ENCODE measurements at places on chromosomes 6 and 20.
A peak's percentile ranks its signal among the peaks of the same experiment; 100 is the strongest.

DNA sequence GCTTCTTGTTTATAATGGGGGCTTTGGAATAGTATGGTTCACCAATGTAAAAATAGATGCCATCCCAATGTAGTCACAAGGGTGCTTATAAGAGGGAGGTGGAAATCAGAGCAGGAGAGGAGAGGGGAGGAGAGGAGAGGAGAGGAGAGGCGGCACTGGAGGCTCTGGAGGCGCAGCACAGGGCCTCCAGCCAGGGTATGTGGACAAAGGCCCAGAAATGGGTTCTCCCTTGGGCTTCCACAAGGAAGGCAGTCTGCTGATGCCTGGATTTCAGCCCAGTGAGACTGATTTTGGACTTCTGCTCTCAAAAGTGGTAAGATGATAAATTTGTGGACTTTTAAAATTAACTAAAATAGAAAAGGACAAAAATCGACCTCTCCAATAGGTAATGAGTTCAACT is 116.8 kb downstream of the RNASET2 start:
- DNase-seq: no peak

DNA sequence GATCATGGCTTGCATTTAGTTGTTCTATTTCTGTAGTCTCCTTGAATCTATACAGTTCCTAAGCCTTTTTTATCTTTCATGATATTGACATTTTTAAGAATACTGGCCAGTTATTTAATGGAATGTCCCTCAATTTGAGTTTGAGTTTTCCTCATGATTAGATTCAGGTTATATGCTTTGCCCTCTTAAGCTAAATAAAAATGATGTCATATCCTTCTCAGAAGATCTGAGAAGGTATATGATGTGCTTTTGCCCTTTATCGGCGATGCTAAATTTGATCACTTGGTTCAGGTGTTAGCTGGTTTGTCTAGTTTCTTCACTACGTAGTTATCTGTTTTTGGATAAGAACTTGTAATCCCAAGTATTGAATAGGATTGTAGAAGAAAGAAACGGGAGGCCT is 509.8 kb upstream of the SOX4 start:
- no peak for DNase-seq

- DNase-seq: no peak
Observed at GRCh38 chr6:158536891-158537798, 22.7 kb upstream of the TMEM181 start.

- DNase-seq: no peak
Observed at GRCh38 chr6:110296241-110297025, 61.7 kb downstream of the METTL24 start.

- DNase-seq: peak; percentile 73
Observed at GRCh38 chr6:2432292-2432691, 186.9 kb upstream of the GMDS start.

DNA sequence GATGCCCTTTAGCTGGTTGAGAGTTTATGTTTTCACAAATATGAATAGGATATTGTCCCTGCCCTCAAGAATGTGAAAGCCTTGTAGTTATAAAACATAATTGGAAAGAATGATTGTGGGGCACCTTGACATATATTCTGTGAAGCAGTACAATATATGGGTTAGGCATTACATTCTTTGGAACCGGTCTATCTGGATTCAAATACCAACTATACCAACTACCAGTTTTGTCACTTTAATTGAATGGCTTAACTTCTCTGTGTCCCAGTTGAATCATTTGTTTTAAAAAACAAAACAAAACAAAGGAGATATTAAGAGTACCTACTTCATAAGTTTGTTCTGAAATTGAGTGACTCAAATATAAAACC is 146.5 kb downstream of the TBC1D32 start:
- DNase-seq: no peak

DNA sequence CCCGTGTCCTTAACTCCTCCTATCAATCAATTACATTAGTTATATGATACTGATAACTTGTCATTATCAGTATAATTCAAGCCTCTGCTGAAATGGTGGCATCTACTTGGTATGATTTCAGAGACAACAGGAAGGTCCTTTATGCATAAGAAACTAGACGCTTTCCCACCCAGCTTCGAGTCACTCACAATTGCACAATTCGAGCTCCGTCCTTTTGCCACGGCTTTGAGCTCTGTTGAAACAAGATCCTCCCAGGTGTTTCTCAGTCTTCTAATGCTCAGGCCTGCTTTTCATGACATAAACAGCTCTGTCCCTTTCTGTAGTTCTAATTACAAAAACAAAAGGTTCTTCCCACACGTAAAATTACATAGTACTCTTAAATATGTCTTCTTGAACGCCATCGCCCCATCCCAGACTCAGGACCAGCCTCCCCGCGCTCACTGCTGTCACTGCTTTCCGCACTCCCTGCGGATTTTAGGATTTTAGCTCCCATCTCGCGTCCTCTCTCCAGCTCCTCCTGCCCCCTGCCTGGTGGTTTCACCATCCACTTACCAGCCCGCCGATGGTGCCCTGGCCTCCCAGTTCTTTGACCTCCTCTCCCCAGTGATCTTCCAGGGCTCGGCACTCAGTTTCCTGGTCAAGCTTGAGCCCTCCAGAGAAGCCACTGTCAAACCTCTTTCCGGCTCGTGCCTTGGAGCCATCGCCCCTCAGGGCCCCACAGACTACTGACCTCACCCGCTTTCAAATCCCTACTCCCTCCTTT is 23.2 kb upstream of the PNPLA1 start:
- DNase-seq: no peak

DNA sequence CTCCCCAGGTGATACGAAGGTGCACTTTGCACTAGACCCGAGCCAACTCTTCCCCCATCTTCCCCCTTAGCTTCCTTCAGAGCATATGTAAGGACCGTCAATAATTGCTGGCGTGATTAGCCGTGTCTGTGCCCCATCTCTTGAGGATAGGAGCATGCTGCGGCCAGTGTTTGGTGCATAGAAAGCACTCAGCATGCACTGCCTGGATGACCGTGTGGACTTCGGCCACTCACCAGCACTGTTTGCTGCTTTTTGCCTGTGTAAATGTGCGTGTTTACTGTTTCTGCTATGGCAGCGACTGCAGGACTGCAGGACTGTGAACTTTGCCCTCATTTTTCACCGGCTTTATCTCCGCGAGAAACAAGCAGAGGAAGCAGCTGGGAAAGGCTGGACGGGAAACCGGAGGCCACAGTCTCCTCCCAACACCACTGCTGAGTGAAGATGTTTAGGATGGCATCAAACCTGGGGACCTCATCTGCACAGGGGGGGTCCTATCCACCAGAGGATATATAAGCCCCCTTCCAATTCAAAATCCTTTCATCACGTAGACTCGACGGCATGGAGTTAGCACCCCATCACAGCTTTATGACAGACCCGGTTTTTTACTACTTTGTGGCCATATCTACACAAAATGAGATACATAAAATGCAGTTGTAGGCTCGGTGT is 150.6 kb upstream of the AFDN start:
- peak; percentile 86 for DNase-seq

DNA sequence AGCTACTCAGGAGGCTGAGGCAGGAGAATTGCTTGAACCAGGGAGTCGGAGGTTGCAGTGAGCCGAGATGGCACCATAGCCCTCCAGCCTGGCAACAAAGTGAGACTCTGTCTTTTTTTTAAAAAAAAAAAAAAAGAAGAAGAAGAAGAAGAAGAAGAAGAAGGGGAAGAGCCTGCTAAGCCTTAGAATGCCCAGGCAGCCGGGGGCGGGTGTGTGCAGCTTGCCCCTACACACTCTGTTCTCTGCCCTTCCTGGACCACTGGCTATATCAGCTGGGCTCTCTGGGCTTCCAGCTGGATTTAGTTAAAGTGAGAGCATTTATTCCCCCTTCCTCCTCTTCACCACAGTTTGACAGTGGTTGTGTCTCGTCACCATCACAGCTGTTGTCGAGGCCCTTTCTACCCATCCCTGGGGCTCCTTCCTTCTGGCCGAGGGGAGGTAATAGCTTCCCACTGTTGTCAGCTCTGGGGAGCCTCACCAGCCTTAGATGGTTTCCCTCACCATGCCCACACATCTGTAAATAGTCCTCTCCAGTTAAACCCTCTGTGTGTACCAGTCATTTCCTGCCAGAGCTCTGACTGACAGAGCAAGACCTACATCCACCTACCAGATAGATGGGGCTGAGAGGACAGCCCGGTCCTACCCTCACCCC is 77.6 kb downstream of the TRERF1 start:
- no peak for DNase-seq

GRCh38 chr6:9224539-9224938 is 789.2 kb upstream of the SLC35B3 start:
- DNase-seq: no peak

DNA sequence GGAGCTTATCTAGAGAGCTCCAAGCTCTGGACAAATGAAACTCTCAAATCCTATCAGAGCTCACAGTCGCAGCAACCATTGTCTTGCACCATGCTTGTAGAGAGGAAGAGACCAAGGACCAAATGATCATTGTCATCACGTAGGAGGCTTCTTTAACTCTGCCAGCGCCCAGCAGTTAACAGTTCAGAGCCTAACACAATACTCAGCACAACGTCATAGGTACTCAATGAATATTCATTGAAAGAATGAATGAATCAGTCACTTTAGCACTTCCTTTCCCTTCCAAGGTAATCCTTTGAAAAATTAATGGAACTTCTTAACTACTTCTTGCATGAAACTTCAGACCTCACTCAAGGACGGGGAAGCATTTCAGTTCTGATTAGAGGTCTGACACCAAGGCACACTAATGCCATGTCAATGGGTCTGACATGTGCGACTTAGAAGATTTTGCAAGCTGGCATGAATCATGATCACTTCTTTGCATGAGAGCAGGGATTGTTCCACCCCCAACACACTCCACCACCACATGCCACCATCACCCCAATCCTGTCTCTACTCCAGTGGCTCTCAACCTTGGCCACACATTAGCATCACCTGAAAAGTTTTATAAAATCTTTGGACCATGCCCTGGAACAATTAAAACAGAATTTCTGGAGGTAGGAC is 45.1 kb downstream of the KHDC1L start:
- no peak for DNase-seq

DNA sequence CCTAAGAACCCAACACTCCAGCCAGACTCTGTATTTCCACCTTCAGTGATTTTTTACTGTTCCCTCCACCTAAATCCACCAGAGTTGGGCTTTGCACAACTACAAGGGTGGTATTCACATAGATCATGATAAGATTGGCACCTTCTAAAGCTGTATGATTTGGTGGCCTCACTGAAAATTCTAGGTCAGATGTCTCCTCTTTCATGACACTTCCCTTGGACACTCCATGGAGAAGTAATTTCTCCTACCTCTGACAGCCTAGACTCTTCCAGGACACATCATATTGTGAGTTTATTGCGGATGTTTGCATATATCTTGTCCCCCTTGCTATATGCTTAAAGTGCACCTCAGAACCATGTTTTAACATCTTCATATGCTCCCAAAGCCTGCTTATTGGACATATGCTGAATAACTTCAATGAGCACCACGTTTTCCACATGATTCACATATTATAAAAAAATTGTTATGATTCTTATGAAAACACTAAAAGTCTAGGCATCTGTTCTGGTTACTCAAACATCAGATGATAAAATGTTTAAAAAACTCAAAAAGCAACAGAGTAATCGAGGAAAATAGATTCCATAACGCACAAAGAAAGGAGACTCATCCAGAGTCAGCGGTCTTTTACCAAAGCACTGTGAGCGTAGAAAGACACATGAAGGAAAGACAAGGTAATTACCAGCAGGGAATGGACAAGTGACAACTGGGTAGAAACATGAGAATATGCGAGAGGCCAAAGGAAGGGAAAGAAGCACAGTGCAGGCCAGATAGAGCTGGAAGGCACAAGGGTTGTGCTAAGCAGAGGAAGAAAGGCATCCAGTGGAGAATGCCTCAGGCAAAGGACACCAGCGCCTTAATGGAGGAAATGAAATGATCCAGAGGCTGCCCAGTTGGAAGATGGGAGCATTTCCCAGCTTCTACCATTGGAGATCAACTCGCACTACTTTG is 46.5 kb downstream of the KIF16B start:
- peak; percentile 56 for DNase-seq

- DNase-seq: no peak
Observed at GRCh38 chr6:6046716-6047115, 40.0 kb upstream of the NRN1 start.

DNA sequence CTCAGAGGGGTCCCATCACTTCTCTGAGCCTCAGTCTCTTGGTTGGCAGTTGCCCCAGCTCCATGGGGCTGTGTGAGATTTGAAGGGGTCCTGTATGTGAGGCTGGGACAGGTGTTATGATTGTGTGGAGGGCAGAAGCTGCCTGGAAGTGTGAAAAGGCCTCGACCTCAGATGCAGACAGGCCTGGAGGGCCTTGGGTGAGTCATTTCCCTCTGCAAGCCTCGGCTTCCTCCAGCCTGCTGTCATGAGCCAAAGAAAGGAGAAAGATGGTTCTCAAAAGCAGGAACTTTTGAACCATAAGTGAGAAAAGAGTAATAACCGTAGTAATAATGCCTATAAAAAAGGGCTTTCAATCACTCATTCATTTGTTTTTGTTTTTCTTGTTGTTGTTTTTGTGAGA is 37.5 kb downstream of the SNAI1 start:
- no peak for DNase-seq

DNA sequence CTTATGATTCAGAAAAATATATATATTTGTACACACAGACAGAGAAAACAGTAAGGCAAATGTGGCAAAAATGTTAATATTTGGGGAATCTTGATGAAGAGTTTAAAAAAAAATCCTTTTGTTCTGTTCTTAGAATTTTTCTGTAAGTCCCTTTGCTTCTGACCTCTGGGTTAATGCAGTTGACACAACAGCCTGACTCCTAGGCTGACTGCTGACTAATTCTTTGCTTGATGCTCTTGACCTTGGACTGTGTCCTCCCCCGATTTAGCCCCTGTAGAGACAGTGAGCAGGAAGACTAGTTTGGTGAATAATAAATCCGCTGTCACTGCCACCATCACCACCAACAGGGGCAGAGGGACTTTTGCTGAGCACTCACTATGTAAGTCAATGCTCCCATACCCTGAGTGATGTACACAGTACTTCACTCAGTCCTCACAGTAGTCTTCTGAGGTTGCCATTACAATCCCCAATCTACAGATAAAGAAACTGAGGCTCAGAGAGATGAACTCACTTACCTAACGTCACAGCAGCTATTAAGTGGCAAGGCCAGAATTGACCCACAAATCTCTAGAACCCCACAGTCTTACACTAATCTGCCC is 71.7 kb downstream of the SNX5 start:
- DNase-seq: no peak

DNA sequence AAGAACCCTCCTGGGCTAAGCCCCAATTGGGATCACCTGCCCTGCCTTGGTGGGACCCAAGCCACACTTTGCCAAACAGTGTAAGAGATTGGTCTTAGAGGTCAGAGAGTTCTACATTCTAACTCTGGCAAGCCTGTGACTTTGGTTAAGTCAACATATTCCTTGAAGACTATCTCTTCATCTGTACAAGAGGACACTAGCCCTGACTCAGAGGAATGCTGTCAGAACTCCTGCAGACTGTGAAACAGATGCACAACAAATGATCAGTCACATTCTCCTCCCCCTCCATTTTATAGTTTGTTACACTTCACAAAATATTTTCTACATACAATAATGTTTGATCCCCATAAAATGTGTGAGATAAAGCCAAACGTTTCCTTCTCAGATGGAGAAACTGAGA is 91.7 kb upstream of the EPB41L1 start:
- no peak for DNase-seq

- peak; percentile 90 for DNase-seq
Observed at GRCh38 chr6:17599877-17600526, at the start of gene FAM8A1. Gene FAM8A1 (plus strand): TSS chr6:17600302. CDS start chr6:17600410, 108 bp downstream.

GRCh38 chr6:25312703-25313102 is 33.5 kb downstream of the CARMIL1 start:
- peak; percentile 90 for DNase-seq

- no peak for DNase-seq
Observed at GRCh38 chr20:18412221-18412901, 54.5 kb downstream of the DZANK1 start.

- no peak for DNase-seq
Observed at GRCh38 chr6:112682071-112682470, 334.9 kb downstream of the RFPL4B start.

Measured in cardiac fibroblast (primary cell).